ENCODE measurements at places on chromosomes 7 and 10.

DNA sequence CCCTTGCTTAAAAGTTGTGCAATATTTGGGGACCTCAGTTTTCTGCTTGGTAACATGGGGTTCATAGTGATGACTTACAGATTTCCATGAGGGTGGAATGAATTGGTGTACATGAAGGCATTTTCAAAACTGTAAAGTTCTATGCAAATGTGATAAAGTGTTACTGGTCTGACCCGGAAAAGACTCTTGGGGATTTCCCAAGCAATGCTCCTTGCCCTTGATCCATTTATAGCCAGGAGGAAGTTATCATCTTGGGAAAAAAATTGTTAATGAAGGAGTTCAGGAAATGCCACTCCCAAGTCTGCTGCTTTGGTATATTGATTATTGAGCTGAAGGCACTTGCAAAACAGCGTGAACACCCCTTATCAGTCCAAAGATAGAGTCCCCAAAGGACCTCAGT is 96.3 kb upstream of the ZPBP start:
- DNase-seq, result no peak

DNA sequence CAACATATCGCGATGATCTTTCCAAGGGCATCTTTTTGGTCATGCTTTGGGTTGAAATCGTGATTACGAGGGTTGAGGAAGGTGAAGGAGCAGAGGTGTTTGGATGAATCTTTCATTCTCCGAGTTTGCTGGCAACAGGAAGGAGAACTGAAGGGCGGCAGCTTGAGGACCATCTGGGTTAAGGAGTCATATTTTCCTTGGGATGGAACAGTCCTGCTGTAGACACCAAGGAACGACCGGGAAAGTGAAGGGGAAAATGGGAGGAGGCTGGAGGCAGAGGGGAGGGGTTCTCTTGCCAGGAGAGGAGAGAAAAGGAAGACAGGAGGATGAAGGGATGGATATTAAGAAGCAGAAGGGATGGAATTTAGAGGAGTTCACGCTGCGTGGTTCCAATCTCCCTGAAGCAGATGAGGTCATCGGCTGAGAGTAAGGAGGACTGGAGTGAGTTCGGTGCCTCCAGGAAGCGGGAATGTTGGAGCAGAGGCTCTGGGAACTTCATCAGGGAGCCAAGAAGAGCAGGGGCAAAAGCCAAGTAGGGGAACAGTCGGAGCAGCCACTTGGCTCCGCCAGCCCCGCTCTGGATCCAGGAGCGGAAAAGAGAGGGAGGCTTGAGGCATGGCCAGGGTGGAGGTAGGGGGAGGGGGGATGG is 116.6 kb upstream of the GALNT17 start:
- no peak for DNase-seq

- no peak for DNase-seq
Measured at GRCh38 chr10:16648366-16648765, 126.7 kb upstream of the C1QL3 start.

DNA sequence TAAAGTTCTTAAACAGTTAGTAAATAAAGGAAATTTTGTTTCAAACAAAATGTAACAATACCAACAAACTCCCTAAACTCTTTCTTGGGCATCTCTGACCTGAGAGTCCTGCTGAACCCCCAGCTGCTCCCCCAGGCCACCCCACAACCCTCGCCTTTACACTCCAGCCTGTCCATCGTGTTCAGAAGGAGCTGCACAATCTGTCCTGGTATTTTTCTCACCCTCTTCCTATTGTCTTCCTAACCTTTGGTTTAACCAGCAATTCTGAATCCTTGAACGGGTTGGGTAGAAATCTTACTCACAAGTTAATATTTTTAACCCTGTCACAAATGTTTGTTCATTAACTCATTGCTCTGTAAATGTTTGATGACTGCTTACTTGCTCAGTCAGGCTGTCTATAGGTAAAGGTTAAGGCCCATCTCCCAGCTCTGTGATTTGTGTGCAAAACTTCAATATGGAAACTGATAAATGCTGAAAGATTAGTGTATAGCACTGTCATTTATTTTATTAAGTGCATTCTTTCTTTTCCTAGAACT is 16.8 kb downstream of the SFRP4 start:
- DNase-seq, result no peak

DNA sequence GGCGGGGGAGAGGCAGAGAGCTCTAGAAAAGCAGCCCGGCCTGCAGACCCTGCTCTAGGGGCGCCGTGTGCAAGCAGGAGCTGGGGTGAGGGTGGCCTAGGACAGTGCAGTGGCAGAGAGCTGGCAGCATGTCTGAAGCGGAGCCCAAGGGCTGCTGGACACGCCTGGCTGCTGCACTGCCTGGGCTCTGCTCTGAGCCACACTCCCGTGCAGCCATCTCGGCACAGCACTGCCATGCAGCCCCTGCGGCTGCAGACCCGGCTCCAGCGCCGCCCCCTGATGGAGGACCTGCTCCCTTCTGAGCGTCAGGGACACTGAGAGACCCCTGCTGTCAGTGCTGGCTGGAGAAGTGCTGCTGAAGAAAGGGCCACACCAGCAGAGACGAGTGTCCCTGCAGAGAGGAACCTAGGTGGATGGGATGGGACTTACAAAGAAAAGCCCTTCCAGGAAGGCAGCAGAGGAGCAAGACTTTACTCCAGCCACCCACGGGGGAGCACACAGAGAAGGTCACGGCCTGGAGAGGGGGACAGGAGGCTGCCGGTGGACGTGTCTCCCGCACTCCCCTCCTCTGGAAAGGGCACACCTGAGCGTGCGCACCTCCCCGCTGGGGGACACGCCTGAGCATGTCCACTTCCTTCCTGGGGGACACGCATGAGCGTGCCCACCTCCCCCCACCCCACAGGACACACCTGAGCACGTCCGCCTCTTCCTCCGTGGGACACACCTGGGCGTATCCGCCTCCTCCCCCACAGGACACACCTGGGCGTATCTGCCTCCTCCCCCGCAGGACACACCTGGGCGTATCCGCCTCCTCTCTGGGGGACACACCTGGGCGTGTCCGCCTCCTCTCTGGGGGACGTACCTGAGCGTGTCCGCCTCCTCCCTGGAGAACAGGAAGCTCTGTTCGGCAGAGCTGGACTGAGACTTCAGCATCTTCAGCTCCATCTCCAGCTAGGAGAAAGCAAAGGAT is 252.9 kb downstream of the MAD1L1 start:
- DNase-seq, result no peak

GRCh38 chr7:86970986-86971385 is 88.5 kb downstream of the ELAPOR2 start:
- DNase-seq, result no peak

DNA sequence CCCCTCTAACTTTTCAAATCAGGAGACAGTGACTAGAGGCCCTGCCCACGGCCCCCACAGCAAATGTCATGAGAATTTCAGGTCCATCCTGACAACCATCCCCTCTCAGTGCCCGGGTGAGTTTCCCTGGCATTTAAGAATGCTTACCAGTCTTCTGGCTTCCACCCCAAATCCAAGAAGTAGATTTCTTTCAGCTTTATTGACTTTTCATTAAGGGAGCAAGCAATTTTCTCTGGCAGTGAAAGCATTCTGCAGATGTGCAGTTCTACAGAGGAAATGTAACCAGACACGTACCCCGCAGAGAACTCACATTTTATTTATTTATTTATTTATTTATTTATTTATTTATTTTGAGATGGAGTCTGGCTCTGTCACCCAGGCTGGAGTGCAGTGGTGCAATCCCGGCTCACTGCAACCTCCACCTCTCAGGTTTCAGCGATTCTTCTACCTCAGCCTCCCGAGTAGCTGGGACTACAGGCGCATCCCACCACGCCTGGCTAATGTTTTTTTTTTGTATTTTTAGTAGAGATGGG is 120.9 kb upstream of the KCTD7 start:
- no peak for DNase-seq

GRCh38 chr10:130810856-130811255 is 500.7 kb downstream of the TCERG1L start:
- no peak for DNase-seq

DNA sequence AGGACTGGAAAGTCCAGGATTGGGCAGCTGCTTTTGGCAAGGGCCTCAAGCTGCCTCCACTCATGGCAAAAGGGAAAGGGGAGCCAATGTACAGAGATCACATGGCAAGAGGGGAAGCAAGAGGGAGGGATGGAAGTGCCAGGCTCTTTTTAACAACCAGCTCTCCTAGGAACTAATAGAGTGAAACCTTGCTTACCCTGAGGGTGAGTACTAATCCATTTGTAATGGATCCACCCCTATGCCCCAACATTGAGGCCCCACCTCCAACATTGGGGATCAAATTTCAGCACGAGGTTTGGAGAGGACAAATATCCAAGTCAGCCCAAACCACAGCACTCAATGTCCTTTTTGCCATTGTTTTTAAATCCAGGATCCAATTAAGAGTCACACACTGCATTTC is 12.5 kb downstream of the HABP2 start:
- DNase-seq, result no peak

Data from AG08396 (cell line).